Activated CD4-positive, alpha-beta T cell treated with anti-CD3 and anti-CD28 coated beads, Interleukin-2, amount 50 U/mL, for 24 hours (primary cell): ENCODE measurements at places on chromosomes 6 and 20.

DNA sequence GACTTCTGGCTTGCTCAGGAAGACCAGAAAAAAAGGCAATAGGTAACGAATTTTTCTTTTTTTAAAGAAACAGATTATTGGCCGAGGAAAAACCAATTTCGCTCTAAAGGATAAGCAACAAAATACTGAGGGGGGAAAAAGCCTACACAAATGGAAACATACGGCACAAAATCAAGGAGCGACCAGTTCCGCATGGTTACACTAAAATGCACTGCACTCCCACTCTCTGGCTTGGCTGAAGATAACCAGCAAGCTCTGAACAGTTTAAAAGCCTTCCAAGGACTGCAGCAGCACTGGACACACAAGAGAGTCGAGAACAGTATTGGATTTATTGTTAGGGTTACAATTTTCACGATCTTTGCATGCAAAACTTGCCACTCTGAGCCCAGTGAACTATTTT is 881 bp upstream of the MAP7 start:
- DNase-seq, result no peak

GRCh38 chr20:49320460-49320859 is 42.6 kb upstream of the ZNFX1 start:
- DNase-seq, result no peak

DNA sequence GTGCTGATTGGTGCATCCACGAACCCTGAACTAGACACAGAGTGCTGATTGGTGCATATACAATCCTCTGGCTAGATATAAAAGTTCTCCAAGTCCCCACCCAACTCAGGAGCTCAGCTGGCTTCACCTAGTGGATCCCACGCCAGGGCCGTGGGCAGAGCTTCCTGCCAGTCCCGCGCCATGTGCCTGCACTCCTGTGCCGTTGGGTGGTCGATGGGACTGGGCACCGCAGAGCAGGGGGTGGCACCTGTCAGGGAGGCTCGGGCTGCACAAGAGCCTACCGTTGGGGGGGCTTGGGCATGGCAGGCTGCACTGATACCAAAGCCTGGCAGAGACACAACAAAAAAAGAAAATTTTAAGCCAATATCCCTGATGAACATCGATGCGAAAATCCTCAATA is 185.4 kb upstream of the ASCC3 start:
- no peak for DNase-seq

DNA sequence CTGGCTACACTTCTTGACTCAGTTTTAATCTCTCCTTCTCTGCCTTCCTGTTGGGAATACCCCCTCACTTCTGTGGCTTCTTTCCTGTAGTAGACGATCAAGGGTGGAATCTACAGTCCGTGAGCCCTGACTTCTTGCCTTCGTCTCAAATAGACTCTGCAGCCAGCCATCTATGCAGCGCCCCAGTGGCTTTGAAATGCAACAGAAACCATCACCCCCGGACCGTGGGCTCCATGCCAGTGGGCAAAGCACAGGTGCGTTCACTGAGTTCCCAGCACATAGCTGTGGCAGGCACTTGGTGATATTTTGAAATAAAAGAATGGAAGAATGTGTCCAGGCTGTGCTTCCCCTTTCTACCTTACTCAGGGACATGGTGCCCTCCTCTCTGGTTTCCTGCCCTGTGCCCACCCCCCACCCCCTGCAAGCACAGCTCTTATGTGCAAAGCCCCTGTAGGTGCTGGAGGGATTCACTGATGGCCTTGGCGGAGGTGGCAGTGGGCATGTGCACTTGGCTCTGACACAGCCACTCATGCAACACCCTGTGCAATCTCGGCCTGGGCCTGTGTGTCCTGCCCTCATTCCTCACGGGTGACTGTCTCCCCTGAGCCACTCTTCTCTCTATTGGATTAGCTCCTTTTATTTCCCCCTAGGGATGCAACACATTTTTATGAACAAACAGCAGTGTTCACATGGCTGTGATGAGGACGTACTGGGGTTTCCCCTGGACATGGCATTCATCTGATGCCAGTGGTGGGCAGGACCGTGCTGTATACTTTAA is 5.5 kb upstream of the CDSN start:
- DNase-seq, result no peak

DNA sequence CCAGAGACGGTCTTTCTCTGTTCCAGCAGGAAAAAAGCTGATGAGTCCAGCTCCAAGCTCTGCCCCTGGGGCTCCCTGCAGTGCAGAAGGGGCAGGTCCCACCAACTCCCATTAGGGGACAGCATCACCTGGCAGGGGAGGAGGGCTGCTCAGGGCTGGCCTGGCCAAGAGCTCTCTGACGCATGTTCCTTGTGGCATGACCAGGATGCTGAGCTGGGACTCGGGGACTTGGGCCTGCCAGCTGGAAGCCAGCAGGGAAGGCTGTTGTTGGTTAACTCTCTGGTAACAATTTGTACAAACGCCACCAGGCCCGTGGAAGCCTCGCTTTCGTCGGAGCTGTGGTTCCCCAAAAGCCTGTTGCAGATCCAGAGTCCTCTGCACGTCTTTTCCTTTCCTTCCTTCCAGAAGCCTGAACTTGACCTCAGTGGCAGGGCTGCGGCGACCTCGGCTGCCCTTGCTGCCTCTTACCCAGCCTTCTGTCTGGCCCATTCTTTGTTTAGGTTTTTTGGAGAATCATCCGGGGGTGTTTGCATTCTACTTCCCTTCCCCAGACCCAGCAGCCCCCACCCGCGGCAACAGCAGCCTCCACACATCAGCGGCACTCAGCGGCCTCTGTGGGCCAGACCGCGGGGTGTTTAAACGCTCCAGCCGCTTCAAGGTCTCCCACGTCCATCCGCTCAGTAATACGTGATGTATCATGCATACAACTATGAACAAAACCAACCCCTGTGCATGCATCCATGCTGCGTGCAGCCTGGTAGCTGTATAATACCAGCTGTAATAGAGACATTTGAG is 63.3 kb downstream of the GNAS-AS1 start:
- DNase-seq, result no peak

- DNase-seq, result no peak
Observed at GRCh38 chr6:139973669-139974344, 599.4 kb upstream of the CITED2 start.

DNA sequence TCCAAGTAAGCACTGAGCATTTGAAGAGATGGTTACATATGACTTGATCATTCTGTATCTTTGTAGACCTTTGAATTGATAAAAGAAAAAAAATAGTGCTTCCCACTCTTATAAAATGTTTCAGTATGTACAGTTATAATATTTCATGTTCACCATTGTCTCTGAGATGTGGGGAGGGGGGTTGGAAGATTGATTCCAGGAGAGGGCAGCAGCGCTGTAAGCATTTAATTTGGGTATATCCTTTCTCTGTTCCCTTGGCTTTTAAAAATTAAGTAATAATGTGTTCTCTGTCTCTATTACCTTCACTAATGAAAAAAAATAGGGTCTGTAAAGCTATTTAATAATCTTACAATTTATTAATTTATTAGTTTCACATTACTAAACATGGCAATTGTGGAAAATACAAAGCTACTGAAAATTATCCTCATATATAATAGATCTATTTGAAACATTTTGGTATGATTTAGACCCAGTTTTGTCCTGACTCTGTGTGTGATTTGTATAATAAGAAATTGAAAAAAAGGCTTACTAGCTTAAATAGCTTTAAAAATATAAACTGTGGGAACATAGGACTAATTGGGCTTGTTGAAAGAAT is 341.2 kb downstream of the CDKAL1 start:
- no peak for DNase-seq

DNA sequence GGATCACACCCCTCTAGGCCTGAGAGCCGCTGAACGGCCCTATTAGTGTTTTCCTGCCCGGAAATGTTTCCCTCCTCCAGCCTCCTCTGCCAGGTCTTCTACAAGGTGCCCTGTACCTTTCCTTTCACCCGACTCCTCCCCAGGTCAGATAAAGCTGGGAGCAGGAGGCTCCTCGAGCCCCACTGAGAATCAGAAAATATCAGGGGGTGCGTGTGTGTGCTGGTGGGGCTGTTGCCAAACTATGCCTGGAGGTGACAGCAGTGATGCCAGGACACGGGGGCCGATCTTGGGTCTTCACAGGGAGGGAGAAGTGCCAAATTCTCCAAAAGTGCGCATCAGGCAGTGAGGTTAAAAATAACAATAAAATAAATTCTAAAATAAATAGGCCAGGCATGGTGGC is 222.8 kb upstream of the RREB1 start:
- no peak for DNase-seq

DNA sequence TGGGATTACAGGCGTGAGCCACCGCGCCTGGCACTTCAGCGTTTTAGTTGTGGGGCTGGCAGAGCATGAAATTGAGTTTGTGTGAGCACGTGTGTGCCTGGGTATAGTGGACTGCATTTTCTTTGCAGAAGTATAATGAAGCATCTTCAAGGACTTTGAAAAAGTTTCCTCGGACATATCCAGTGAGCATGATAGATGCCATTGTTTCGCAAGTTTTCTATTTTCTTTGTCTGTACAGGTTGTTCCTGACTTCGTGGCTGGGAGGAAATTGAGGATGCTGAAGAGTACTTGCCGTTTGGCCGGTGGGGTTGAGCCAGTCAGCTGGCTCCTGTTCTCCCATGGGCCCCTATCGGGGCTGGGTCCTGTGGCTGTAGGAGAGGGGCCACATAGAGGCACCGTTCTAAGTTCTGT is 55.9 kb downstream of the RREB1 start:
- DNase-seq, result no peak

DNA sequence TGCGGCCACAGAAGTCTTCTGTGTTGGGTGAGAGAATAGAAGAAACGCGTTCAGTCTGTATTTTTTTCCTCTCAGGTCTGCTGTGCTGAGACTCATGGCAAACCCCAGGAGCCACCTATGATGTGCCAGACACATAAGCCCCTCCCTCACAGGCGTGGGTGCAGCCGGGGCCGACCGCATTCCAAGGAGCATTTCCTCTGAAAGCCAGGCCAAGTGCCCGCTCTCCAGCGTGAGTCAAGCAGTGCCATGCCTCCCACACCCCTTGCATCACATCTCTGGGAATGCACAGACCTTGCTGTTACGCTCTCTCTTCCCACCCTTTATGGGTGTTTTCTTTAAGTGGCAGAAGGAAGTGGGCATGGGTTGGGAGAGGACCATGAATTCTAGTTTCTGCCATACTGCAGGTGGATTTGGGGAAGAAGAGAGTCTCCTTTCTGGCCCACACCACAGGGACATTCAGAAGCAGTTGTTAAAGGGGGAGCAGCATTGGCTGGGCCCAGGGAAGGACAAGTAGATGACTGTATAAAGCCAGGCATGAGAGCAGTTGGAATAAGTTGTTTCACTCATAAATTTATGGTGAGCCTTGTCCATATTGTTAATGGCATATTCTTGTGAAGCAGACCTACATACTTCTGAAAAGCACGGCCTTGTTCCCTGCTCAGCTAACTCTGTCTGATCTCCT is 37.1 kb upstream of the TFAP2A start:
- no peak for DNase-seq

DNA sequence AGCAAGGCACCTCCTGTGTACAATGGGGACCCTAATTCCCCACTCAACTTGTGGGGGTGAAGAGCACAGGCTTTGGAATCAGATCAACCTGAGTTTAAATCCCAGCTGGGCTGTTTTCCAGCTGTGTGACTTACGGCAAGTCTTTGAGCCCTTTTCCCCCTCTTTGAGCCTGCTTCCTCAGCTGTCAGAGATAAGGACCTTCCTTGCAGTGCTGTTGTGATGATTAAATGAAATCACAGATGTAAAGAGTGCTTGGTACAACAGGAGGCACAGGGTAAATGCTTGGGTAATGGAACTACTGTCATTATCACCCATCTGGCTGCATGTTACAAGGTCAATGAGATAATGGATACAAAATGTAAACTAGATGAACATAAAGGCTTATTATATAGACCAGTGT is 3.2 kb downstream of the SNX21 start:
- DNase-seq, result no peak

GRCh38 chr6:106736502-106736901 is 107.1 kb downstream of the QRSL1 start:
- DNase-seq, result no peak

- no peak for DNase-seq
Observed at GRCh38 chr20:19161336-19161735, 51.1 kb upstream of the SLC24A3 start.

GRCh38 chr6:71406865-71407860 is 118.6 kb downstream of the OGFRL1 start:
- no peak for DNase-seq

DNA sequence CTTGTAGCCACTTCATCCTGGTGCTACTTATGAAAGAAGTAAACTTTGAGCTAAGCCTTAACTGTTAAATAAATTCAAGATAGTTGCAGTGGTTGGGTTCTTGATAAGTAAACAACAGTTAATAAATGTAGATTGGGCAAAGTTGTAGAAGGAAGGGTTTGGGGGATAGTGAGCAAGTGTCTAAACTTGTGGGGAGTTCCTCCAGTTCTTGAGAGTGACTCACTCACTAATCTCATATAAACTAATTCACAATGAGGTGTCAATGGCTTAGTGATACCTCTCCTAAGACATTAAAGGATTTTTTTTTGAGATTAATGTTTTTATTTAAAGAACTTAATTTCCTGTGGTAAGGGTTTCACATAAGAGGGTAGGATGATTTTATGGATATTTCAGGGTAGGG is 507.4 kb downstream of the BMP2 start:
- DNase-seq, result no peak

- no peak for DNase-seq
Observed at GRCh38 chr6:38477680-38478260, 162.0 kb downstream of the BTBD9 start.

GRCh38 chr20:35886537-35886936 is 67.8 kb downstream of the SCAND1 start:
- no peak for DNase-seq

- DNase-seq, result no peak
Observed at GRCh38 chr20:40359131-40359912, 329.7 kb downstream of the MAFB start.

- no peak for DNase-seq
Observed at GRCh38 chr6:72530152-72530551, 91.7 kb upstream of the KCNQ5 start.

GRCh38 chr6:111250791-111251354 is 163.6 kb downstream of the SLC16A10 start:
- no peak for DNase-seq

- DNase-seq, result no peak
Observed at GRCh38 chr20:16517946-16518783, 55.1 kb downstream of the KIF16B start.

DNA sequence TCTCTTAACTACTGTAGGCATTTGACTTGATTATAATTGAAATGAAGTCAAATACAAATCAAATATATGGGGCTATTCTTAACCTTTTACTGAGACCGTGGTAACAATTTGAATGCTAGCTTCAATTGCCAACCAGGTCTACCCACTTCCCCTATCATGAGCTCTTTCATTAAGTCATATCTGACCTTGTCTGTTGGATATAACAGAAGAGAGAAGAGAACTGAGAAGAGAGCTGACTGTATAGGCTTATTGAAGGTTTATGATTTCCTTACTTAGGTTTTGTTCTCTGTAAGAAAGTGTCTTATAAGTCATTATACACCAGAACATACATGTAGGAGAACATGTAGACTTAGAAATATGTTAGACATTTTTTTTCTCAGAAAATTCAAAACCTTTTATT is 549.4 kb downstream of the COL12A1 start:
- DNase-seq, result no peak

GRCh38 chr6:165049362-165049761 is 260.0 kb downstream of the C6orf118 start:
- no peak for DNase-seq

- no peak for DNase-seq
Observed at GRCh38 chr6:116036075-116036773, 24.5 kb downstream of the FRK start.
